EL (cell line): ENCODE measurements at places on chromosomes 5 and 9.

- DNase-seq: no peak
Observed at GRCh38 chr5:131615957-131616356, 19.1 kb downstream of the RAPGEF6 start.

- DNase-seq: peak; percentile 61
Observed at GRCh38 chr9:88322906-88323566, 65.2 kb upstream of the SPIN1 start.

GRCh38 chr9:21579247-21579671 lies 97.1 kb upstream of the IFNE start:
- DNase-seq: peak; percentile 36

DNA sequence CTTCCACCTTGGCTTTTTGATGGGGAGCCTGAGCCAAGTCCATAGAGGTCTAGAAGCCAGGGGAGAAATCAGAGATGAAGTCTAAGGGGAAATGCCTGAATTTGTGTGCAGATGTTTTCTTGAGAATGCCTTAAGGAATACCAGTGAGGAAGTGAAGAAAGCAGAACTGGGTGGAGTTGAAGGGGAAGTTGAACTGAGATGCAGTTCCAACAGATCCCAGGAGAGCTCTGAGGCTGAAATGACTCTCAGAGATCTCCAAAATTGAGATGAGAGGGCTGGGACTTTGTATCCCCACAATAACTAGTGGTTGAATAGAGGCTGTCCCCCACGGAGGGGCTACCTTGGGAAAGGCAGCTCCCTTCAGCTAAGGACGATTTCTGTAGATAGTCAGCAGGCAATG lies 197.1 kb downstream of the ZNF462 start:
- DNase-seq: no peak

- no peak for DNase-seq
Observed at GRCh38 chr9:112725961-112726360, 8.0 kb upstream of the INIP start.

DNA sequence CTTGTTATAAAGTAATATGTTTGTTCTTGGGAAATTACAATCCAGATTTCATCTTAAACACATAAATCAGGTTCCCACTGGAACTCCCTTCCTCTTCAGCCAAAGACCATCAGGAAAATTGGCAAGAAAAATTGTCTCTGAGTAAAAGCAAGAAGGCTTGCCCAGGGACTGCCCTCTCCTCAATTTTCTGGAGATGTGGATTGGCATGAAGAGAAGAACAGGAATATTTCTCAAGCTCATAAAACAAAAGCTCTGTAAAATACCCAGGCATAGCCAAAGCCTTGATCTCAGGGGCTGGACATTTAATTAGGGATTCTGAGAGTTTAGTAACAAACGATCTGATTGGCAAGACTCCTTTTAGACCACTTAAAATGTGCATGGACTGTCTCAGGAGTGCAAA lies 223.4 kb downstream of the ZNF608 start:
- DNase-seq: no peak

DNA sequence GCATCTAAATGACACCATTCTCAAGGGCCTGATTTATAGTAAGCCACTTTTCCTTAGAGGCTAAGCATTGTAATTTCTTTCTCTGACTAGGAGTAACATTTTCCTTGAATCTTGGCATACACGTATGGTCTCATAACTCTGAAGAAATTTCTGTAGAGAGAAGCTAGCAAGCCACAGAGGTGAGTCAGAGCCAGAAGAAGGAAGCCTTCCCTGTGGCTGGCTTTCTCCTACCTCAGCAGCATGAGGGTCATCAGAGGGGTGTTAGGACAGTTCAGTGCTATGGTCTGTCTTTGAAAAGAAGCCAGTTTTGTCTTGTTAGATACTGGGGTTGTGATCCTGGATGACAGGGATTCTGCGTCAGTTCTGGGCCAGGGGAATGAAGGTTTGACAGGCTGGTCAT lies 3.2 kb downstream of the SNX30 start:
- peak; percentile 91 for DNase-seq

- DNase-seq: no peak
Observed at GRCh38 chr9:119268985-119269384, 100.2 kb downstream of the BRINP1 start.

- DNase-seq: no peak
Observed at GRCh38 chr5:91130759-91131158, 252.4 kb downstream of the ARRDC3 start.

DNA sequence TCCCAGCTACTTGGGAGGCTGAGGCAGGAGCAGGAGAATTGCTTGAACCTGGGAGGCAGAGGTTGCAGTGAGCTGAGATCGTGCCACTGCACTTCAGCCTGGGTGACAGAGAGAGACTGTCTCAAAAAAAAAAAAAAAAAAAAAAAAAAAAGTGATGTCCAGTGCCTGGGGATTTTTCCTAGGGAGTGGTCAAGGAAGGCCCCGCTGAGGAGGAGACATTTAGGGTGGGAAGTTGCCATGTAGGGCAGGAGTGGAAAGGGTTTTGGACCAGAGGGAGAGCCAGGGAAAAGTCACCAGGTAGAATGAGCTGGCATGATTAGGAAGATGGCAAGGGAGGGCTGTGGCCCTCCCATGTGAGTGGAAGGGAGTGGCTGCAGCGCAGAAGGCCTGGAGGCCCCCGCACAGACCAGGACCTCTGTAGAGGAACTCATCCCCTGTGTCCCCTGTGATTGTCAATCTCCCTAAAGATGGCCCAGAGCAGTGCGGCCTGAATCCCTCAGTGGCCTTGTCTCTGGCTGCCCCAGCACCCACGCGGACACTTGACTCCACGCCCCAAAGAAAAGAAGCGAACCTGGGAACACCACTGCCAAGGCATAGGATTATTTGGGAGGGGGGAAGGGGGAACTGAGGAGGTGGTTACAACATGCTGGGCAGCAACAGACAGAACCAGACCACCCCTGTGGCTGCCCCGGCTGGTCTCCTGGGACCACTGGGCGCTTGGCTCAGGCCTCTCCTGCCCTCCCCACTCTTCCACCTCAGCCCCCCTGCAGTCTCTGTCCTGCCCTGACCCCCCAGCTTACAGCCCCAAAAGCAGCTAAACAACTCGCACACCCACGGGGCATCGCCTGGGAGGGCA lies 2.6 kb upstream of the SQSTM1 start:
- no peak for DNase-seq

DNA sequence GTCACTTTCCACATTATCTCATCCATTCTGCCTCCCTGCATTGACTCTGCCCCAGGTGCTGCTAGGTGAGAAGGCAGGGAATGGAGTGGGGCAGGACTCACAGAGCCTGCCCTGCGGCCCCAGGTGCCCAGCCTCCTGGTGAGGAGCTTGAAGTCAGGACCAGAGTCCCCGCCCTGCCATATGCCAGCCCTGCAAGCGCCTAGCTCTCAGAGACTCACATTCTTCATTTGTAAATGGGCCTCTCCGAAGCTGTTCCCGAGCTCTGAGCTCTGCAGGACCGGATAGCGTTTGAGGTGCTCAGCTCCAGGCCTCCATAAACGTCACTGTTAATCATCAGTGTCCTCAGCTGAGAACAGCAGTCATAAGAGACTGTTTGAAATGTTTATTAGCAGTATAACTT lies 75.1 kb upstream of the STXBP1 start:
- DNase-seq: peak; percentile 82

- no peak for DNase-seq
Observed at GRCh38 chr5:77066184-77066583, 20.9 kb downstream of the ZBED3 start.

DNA sequence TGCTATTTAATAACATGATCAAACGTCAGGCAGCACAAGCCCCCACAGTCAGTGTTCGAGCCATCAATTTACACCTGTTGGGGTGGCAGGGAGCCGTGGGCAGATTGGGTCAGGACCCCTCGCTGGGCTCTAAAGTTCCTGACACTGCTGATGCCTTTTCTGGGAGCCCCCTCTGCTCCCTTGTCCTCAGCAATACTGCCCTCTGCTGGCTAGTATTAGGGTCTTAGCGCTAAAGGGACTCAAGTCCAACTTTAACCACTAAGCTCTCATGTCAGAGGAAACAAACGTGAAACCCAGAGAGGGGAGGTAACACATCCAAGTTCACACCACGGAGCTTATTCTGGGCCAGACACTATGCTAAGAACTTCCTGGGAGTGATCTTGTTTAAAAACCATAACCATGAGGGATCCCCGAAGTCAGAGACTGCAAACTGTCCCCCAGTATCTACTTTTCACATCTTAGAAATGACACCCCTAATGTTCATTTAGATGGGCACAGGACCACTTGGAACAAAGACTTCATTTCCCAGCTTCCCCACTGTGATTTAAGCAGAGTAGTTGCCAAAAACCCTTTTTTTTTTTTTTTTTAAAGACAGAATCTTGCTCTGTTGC lies 20.4 kb downstream of the ANKS6 start:
- peak; percentile 73 for DNase-seq

- DNase-seq: peak; percentile 53
Observed at GRCh38 chr9:109328978-109329637, 8.2 kb upstream of the EPB41L4B start.

GRCh38 chr5:2710910-2711309 lies 40.6 kb downstream of the IRX2 start:
- DNase-seq: peak; percentile 2

DNA sequence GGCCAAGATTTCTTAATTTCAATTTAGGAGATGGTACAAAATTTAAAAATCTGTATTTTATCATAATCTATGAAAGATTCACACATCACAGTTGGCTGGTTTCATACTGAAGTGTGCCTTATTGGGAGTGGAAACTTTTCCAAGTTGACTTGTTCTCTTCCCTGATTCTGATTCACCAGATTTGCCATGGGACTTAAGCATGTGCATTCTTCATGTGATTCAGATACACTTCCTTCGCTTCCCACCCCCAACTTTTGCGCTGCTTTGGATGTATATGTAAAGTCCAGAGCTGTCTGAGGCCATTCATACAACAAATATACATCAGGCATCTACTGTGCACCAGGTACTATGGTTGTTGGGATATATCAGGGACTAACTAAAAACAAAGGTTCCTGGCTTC lies 34.4 kb downstream of the CPEB4 start:
- no peak for DNase-seq

GRCh38 chr5:162209005-162209605 lies 141.5 kb downstream of the GABRG2 start:
- no peak for DNase-seq

DNA sequence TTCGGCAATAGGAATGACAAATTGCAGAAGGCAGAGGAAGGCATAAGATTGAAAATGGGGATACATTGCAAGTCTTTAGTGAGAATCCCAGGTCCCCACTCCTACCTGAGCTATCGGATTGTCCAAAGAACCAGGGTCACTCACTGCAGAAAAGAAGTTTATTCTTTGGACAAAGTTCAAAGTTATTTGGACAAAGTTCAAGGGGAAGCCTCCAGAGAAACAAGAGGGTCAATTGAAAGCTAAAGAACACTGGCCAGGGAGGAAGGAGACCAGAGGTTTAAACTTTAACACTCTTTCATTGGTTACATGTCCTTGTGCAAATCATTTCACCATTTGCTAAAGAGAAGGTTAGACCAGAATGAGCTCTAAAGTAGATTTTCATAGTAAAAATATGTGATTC lies 5.2 kb upstream of the UHRF2 start:
- no peak for DNase-seq

GRCh38 chr9:116027511-116027910 lies 126.1 kb upstream of the PAPPA start:
- peak; percentile 84 for DNase-seq

GRCh38 chr9:2461892-2462291 lies 159.7 kb upstream of the VLDLR start:
- no peak for DNase-seq

GRCh38 chr5:141716009-141716408 lies 34.0 kb upstream of the ARAP3 start:
- DNase-seq: no peak

GRCh38 chr5:135319928-135320606 lies 79.0 kb downstream of the MACROH2A1 start:
- DNase-seq: no peak

GRCh38 chr5:140242890-140243585 lies 59.9 kb downstream of the PFDN1 start:
- DNase-seq: no peak

DNA sequence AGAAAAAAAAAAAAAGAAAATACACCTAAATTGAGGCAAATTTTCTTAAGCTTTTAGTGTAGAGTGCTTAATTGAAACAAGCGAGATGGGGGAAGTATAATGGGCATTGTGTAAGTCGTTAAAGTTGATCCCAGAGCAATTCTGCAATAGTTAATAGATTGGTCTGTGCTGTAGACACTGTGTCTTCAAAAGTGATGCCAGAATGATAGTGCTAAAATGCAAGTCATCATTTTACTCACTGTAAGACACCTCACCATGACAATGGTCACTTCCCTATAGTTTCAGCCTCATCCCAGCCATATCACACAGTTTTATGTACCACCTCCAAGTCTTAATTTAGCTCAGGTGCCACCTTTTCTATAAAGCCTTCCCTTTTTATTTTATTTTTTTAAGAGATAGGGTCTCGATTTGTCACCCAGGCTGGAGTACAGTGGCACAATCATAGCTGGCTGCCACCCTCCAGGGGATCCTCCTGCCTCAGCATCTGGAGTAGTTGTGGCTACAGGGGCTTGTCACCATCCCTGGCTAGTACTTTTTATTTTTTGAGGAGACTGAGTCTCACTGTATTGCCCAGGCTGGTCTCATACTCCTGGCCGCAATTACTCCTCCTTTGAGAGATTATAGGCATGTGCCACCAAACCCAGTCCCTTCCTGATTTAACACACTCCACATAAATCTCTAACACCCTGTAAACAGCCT lies 6.2 kb downstream of the COX7C start:
- no peak for DNase-seq

DNA sequence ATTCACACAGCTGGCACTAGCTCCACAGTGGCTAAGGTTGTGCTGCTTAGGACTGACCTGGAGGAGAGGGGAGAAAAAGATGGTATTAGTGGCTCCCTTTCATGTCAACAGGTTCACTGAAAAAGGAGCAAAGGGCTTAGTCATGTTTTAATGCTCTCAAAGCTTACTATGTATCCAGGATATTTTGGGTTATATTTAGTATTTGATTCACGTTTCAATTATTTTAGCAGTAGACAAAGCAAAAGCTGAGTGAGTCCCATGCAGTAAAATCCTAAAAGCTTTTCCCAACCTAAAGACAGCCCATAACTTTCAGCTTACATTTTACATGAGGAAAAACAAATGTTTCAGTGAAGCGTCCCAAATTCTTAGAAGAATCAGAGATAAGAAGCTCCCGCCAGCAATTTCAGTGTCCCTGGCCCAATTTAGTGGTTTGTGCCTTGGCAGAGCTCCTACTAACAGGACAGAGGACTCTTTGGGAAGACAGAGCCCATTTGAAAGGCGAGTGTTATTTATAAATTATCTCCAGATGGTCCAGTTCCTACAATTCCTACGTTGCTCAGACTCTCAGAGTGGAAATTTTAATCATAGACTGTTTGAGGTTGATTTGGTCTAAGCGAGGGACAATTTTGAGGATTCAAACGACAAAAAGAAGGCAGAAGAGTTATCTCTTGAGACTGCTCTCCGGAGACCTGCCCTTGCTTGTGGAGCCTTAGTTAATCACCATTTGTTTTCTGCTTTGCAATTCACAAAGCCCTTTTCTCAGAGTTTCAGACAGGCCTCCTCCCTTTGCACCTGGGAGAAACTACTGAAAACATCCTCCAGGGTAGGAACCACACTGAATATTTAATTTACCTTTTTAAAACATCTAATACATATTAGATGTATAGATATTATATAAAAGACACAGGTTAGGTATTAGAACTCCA lies 225.0 kb upstream of the ANKRD55 start:
- peak; percentile 27 for DNase-seq
